ENCODE measurements at places on chromosomes 16 and 17.

- no peak for DNase-seq
Measured at GRCh38 chr17:10072556-10073425, 125.6 kb downstream of the GAS7 start.

GRCh38 chr17:17191961-17192381 lies 14.2 kb downstream of the PLD6 start:
- DNase-seq = no peak

GRCh38 chr16:26709175-26709574 lies 357.6 kb upstream of the C16orf82 start:
- DNase-seq = no peak

- DNase-seq = peak; percentile 88
Measured at GRCh38 chr17:3893003-3893719, at the start of gene CAMKK1. Gene CAMKK1, minus strand, starts transcription at chr17:3893053. Its CDS starts 7,366 bp downstream, at chr17:3885687.

- no peak for DNase-seq
Measured at GRCh38 chr16:27495191-27495590, 54.5 kb downstream of the GTF3C1 start.

DNA sequence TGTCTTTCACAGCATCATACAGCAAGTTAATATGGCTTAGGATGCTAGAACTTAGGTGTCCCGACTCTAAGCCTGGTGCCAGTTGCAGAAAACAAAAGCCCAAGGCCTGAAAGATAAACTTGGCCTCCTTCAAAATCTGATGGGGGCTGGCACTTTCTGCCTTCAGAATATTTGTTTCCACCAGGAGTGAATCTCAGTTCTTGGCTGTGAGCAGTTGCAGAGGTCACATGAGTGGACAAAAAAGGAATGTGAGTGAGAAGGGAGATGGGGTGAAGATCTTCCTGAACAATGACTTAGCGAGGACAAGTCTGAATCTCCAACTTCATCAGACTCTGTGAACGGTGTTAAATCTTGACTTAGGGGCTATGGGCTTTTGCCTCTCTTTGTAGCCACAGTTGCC lies 46.6 kb downstream of the HOXB1 start:
- DNase-seq = peak; percentile 78

DNA sequence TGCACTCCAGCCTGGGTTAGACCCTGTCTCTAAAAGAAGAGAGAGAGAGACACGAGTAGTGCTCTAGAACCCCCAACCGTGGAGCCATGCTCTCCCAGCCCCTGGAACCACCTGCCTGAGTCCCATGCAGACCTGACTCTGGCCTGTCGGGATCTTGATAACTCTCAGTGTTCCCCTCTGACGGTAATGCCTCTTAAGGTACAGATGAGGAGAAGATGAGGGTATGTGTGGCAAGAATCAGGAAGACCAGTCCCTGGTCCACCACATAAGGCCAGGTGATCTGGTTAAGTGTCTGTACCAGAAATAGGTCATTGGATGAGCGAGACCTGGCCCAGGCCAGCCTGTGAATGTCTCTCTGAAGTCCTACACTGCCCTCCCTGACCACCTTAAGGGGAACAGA lies 18.4 kb downstream of the OSBPL7 start:
- no peak for DNase-seq

- no peak for DNase-seq
Measured at GRCh38 chr17:56700919-56701420, 107.5 kb downstream of the NOG start.

DNA sequence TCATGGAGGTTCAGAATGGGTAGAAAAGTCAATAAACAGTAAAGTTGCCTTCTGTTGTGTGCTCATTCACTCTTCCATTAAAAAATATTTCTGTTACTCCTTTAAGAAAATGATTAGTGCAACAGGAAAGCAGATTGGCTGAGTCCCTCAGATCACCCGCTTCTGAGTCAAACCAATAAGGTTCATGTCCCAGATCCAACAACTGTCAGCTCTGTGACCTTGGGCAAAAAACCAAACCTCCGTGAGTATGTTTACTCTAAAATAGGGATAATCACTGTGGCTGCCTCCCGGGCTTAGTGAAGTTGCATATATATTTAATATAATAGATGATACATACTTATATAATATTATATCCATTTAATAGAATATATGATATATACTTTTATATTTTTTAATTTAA lies 698.5 kb upstream of the RBFOX1 start:
- DNase-seq = no peak

- DNase-seq = no peak
Measured at GRCh38 chr16:81437865-81438264, 6.7 kb upstream of the CMIP start.

DNA sequence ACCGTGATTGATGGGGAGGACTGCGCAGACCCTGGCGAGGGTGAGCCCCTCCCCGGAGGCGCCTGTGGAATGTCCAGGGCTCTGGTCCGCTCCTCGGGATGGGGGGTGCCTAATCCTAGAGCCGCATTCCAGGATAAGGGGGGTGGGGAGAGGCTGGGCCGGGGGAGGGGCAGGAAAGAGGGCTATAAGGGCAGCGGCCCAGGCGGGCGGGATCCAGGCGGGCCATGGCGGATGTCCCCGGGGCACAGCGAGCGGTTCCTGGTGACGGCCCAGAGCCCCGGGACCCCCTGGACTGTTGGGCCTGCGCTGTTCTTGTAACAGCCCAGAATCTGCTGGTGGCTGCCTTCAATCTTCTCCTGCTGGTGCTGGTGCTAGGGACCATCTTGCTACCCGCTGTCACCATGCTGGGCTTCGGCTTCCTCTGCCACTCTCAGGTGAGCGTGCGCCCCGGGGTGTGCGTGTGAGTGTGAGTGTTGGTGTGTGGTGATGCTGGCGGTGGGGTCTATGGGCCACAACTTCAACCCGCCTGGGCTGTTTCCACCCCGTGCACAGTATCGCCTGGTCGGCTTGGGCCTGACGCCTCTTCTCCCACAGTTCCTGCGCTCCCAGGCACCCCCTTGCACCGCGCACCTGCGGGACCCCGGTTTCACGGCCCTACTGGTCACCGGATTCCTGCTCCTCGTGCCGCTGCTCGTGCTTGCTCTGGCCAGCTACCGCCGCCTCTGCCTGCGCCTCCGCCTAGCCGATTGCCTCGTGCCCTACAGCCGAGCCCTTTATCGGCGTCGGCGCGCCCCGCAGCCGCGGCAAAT lies at the start of gene TMEM88:
TSS of gene TMEM88 (plus strand) at position 216 of the 809 bp plus-strand sequence. CDS start at position 225, 9 bp downstream.
- DNase-seq = no peak

DNA sequence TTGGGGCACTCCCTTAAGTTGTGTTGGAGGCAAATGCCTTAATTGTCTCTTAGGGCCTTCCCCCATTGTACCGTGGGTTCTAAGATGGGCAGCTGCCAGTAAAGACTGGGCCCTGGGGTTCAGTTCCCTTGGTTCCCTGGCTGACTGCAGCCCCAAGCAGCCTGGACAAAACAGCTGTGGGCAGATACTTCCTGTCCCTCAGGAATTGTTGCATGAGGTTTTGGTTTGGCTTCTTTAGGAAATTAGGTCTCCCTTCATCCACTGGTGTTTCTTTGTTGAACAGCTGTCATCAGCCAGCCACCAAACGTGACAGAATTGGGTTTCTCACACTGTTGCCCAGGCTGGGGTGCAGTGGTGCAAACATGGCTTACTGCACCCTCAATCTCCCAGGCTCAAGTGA lies 42.0 kb upstream of the ETV4 start:
- no peak for DNase-seq

GRCh38 chr17:63688396-63689020 lies 11.4 kb downstream of the LIMD2 start:
- DNase-seq = no peak

DNA sequence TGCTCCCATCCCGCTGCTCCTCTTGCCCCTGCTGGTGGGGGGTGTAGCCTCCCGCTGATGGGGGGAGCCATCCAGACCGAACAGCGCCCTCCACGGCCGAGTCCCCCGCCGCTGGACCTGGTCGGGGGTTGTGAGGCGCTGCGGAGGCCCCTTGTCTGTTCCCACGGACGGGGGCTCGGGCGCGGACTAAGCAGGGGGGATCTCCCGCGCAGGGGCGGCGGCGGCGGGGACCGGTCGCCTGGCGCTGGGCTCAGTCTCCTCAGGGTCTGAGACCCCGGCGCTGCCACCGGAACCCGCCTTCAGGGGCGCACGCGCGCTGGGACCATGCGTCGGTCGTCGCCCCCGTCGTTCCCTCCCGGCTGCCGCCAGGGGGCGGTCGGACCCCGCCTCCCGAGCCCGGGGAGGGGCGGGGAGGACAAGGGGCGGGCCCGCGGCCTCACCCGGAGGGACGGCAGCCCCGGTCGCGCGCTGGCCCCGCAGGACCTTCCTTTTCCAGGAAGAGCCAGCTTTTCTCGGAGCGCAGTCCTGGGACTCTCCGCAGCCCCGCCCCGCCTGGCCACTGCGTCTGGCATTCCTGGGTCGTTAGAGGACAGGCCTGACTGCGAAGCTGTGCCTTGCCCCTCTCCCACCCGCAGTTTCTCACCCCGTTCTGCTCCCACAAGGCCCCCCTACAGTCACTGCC lies 6.3 kb upstream of the IL32 start:
- peak; percentile 95 for DNase-seq

- peak; percentile 95 for DNase-seq
Measured at GRCh38 chr17:64496786-64497564, at the start of gene POLG2. Gene POLG2, minus strand, starts transcription at chr17:64497054. Its CDS starts 86 bp downstream, at chr17:64496968.

- DNase-seq = peak; percentile 69
Measured at GRCh38 chr17:77842528-77843147, 115.9 kb upstream of the TNRC6C start.

GRCh38 chr17:229709-230394 lies 48.4 kb upstream of the DOC2B start:
- DNase-seq = no peak

- DNase-seq = peak; percentile 95
Measured at GRCh38 chr17:56902348-56902747, 11.5 kb downstream of the TRIM25 start.

DNA sequence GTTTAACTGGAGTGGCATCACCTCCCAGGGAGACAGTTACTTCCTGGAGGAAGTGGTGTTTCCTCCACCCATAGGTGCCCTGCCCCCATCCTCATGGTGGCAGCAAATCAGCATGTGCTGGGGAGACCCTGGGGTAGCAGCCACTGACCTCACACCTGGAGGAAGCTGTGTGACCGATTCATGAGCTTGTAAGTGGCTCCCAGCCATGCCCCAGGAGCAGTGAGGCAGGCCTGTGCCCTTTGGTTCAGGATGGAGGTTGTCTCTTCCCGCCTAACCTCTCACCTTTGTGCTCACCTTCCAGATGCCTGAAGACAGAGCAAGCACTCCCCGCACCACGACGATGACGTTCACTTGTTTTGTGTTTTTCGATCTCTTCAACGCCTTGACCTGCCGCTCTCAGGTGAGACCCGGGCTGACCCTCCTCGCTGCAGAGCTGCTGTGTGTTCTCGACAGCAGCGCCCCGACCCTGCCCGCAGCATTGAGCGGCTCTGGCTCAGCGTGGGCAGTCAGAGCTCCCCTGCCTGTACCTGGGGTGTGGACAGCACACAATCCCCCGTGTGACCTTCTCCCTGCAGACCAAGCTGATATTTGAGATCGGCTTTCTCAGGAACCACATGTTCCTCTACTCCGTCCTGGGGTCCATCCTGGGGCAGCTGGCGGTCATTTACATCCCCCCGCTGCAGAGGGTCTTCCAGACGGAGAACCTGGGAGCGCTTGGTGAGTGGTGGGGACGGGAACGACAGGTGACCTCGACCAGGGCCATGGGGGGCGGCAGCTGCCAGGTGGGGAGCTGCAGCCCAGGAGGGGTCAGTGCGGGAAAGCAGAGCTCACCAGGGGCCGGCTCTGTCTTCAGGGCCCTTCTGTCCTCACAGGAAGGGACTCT lies 42.8 kb downstream of the MEAK7 start:
- DNase-seq = no peak

GRCh38 chr16:66619534-66620428 lies 15.3 kb downstream of the CMTM3 start:
- peak; percentile 79 for DNase-seq

DNA sequence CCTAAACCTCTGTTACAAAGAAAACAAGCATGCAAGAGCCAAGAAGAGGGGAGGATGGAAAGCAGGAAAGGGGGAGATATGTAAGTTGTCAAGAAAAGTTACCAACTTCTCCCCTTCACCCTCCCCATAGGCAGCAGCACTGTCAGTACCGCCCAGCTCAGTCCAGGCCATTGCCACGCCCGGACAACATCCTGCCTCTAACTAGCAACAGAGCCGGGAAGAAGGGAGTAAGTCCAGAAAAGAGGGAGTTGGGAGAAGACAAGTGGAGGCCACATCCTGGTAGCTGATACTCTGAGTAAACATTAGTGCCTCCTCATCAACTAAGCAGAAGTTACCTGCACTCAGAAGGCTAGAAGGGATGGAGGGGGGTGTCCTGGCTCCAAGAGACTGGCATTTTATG lies 113.6 kb downstream of the SMG6 start:
- no peak for DNase-seq

DNA sequence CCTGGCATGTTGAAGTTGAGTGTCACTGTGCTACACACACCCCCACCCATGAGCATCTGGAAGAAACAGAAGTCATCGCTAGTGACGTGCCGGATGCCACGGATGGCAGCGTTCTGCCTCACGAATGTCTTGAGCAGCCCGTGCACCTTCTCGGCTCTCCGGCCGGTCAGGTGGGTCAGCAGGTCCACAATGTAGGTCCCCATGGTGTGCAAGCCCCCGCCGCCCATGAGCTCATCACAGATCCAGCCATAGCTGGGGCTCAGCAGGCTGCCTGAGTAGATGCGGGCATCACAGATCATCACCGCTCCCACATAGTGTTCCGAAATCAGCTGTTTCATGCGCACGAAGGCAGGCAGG lies 8.9 kb downstream of the C16orf86 start:
- DNase-seq = no peak

DNA sequence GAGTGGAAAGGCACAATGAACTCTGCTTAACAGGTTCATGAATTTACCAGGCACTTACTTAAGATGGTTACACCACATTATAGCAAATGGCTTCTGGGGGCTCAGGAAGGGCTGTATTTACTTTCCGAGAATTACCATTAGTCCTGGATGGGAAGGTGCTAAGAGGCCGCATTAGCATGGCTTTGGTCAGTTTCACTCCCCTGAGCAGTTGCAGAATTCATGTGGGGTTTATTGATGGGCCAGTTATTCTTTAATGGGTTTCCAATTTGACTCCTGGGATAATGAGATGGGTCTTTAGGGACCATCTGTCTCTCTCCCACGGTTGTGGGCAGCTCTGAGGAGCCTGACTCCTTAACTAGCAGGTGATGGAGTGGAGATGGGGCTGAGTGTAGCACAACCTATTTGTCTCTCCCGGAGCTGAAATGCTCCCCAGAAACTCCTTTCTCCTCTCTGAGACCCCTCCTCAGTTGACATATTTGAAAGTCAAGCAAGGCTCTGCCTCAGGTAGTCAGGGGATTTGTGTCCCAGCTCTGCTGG lies 652.5 kb downstream of the HS3ST4 start:
- no peak for DNase-seq

- peak; percentile 62 for DNase-seq
Measured at GRCh38 chr17:57365420-57365819, 109.1 kb downstream of the MSI2 start.

GRCh38 chr16:55976815-55977214 lies 101.6 kb upstream of the CES5A start:
- DNase-seq = no peak

GRCh38 chr16:2986623-2987188 lies 6.5 kb upstream of the PKMYT1 start:
- DNase-seq = no peak

Measured in kidney tubule cell (primary cell).